ENCODE measurements at places on chromosomes 1 and 21.

- no peak for DNase-seq
These were observed 18.1 kb upstream of the MYSM1 start for GRCh38 chr1:58717979-58718378.

DNA sequence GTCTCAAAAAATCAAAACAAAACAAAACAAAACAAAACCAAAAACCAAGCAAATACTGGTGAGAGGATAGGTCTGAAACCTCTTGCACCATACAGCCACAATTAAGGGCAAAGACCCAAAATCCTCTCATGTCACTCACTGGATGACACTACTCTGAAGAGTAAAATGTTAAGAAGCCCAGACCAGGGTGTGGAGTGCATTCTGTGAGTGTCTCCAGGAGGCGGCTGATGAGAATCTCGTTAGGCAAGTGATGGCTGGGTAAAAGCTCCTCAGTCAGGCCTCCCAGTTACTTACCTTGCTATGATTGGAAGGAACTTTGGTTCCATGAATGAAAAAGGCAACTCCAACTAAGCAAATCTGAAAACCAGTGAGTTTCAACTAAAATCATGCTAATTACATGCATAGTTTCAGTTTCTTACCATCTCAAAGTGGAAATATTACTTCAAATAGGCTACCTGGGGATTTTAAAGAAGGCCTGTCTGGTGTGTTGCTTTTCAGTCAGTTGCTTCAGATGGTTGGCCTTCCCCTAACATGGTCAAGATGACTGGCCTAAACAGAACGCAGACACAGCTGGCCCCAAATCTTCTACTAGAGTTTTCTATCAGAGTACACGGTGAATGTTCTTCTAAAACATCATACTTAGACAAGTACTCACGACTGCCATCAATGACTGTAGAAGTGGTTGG is 95.1 kb downstream of the KIAA0319L start:
- DNase-seq: no peak

DNA sequence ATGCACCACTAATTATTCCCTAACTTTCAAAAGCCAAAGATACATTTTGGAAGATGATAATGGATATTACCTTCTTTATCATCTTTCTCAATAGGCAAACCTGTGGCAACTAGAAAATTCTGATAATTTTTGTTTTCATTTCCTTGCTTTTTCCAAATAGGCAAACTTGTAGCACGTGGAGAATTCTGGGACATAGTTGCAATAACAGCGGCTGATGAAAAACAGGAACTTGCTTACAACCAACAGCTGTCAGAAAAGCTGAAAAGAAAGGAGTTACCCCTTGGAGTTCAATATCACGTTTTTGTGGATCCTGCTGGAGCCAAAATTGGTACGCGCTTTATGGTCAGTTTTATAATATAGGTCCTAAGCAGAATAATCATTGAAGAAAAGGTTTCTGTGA is 1.5 kb downstream of the FPGT start:
- DNase-seq: peak; percentile 4

GRCh38 chr21:28959367-28960099 is 33.1 kb downstream of the LTN1 start:
- peak; percentile 72 for DNase-seq

DNA sequence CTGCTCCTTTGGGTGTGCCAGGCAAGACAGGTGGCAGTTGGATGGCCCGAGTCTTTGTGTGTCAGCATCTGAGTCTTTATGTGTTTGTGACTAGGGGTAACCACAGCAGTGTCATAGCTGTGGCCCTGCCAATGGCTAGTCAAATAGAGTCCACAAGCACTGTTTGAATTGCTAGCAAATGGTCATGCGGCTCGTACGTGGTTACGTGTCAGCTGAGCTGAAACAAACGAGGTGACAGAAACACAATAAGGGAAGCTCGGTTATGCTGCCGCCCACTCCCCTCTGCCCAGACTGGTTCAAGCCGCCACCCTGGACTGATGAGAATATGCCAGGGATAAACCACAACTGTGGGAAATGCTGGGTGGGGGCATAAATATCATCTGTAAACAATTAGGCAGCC is 174.3 kb upstream of the LMO4 start:
- peak; percentile 10 for DNase-seq

GRCh38 chr1:245380790-245381535 is 226.2 kb downstream of the KIF26B start:
- peak; percentile 8 for DNase-seq

DNA sequence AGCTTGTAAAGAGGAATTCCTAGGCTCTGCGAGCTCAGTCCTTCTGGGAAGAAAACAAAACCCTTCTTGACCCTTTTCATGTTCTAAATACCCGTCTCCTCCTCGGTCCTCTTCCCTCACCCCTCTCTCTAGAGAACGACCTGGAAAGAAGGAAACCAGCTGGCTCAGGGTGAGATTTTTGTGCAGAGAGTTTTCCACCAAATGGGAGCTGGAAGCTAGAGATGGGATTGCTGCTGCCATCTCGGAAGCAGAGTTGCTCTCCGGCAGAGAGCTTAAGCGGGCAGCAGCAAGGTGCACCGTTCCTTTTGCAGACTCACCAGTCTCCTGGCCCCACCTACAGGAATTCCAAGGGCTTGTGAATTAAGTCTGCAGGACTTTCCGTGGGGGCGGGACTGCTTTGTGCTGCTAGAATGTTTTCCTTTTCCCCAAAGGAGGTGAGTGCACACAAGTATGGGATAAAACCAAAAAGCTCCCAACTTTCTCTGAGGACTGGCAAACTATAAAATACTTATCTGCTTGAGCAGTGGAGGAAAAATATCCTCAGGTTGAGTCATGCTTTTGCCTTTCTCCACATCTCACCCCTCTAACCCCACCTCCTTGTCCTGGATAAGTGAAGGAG is 29.1 kb upstream of the KIAA0040 start:
- no peak for DNase-seq

GRCh38 chr1:231885209-231885854 is 258.7 kb downstream of the DISC1 start:
- peak; percentile 70 for DNase-seq

DNA sequence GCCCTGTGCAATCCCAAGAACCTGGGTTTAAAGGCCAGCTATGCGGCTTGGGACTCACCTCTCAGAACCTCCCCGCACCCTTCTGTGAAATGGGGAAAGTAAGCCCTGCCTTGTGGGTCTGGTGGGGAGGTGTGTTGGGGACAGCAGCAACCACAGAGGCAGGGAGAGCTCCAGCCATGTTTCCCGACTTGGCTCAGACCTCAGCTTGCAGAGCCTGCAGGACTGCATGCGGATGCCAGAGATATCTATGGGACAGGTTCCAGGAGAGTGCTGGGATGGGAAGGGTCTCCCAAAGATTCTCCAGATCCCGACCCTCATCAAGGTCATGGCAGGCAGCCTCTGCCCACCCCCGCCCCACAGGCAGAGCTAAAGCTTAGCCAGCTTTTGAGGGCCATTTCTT is 20.2 kb downstream of the PADI1 start:
- no peak for DNase-seq

GRCh38 chr1:248243204-248243603 is 12.0 kb downstream of the OR2M4 start:
- DNase-seq: peak; percentile 5

DNA sequence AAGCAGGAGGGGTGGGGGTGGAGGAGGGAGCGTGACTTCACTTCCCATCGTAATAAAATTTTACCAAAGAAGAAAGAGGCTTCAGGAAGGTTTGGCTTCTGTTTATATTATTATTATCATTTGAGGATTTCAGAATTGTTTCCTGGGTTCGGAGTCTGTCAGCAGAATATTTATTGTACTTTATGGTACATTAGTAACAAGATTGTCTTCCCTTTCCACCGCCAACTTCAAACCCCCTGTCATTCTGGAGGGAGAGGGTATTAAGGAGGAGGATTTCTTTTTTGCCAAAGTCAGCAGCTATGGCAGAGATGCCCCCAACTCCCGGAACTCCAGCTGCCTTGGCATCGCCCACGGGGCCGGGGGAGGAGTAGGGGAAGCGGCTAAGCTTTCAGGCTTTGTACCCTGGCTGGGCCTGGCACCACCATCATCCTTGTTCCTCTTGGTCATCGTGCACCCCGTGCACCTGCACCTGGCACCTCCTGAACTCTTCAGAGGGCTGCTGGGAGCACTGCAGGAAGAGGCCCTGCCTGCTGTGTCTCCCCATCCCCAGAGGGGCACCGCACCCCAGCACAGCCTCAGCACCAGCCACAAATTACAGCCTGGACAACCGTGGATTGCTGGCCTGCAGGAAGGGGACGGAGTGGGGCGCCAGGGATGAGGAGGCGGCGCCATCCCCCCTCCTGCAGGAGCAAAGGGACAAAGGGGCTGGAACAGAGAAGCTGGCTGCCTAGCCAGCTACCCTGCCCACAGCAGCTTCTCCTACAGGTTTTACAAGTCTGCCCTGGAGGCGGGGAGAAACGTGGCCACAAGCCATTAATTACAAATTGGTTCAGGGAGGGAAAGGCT is 24.0 kb upstream of the PAX7 start:
- DNase-seq: no peak

- no peak for DNase-seq
These were observed 186.8 kb upstream of the RGS18 start for GRCh38 chr1:191971447-191971846.

- DNase-seq: no peak
These were observed 84.4 kb upstream of the PGBD5 start for GRCh38 chr1:230510496-230510895.

DNA sequence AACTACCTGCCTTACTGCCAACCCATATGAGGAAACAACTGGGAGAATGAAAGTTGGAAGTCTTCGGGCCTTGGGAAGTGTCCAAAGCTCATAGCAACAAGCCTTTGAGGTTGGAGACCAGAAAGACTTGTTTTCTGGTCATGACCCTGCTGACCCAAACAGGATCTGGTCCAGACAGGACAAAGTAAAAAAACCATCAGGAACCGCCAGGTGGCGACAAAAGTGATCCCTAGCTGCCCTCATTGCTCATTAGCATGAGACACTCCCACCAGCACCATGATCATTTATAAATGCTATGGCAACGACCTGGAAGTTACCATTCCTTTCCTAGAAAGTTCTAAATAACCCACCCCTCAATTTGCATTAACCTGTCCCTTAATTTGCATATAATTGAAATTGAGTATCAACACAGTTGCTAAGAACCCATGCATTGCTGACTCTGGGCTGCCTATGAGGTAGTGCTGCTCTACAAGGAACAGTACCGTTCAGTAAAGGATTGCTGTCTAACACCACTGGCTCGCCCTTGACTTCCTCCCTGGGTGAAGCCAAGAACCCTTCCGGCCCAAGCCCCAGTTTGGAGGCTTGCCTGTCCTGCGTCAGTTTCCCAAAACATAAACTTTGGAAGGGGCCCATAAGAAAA is 89.0 kb downstream of the URB2 start:
- DNase-seq: no peak

DNA sequence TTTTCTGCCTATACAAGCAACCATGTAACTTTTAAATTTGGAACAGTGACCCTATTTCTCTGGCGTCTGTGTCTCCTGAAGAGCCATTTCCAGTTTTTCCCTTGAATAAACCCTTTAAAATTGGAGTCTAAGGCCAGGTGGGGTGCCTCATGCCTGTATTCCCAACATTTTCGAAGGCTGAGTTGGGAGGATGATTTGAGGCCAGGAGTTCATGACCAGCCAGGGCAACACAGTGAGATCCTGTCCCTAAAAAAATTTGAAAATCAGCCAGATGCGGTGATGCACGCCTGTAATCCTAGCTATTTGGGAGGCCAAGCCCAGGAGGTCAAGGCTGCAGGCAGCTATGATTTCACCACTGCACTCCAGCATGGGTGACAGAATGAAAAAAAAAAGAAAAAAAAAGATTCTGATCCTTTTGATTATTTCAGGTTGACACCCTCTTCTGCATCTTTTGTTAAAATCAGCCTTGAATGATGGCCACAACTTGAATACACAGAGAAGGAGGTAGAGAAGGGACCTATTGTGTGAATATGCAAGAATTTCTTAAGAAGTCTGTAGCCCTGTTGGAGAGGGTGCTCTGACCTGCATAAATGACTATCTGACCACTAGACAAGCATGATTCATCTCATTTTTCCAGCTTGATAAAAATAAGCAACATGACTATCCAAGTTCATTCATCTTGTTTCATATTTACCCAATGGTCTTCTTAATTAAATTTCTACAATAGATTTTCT is 40.2 kb upstream of the PARP1 start:
- DNase-seq: no peak

GRCh38 chr1:224203243-224204016 is 20.4 kb downstream of the DEGS1 start:
- peak; percentile 85 for DNase-seq

- DNase-seq: no peak
These were observed 100.3 kb downstream of the ARHGEF10L start for GRCh38 chr1:17639703-17640340.

GRCh38 chr1:230750576-230750975 is 3.4 kb downstream of the CAPN9 start:
- no peak for DNase-seq

DNA sequence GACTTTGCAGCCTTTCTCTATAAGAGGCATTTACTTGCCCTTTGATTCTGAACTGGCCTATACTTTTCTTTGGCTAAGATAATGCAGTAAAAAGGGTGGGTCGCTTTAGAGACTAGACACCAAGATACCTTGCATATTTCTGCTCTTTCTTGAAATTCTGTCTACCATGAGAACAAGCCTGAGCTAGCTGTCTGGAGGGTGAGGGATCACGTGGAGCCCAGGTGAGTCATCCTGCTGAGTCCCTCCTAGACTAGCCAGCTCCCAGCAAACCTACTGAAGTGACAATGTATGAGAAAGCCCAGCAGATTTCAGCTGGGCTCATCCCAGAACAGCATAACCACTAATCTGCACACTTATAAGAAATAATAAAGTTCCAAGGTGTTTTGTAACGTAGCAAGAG is 408.0 kb upstream of the KAZN start:
- no peak for DNase-seq

GRCh38 chr1:40232444-40232843 is 15.3 kb upstream of the TMCO2 start:
- DNase-seq: no peak

DNA sequence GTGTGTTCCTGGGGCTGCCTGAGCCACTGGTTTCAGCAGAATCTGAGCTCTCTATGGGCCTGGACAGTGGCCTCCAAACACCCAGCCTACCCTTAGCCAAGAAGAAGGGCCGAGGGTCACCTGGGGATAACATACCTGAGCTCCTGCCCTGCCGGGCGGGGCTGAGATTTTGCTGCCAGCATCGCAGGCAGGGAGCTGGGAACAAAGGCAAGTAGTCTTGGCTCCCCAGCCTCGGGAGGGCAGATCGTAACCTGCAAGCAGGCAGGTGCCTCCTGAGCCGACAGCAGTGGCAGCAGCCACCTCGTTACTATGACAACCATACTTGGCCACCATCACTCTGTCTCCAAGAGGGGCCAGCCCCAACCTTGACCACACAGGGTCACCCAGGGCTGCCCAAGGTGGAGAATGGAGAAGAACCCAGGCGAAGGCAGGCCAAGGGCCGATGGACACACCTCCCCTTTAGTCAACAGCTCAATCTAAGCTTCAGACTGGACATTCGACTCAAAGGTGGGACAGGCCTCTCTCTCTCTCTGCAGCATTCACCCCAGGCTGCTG is 54.6 kb downstream of the TOMM20 start:
- DNase-seq: no peak

- DNase-seq: peak; percentile 28
These were observed 1077.3 kb downstream of the KCNT2 start for GRCh38 chr1:195530961-195531360.

GRCh38 chr21:45164124-45164511 is 89.7 kb downstream of the ADARB1 start:
- DNase-seq: no peak

All from fibroblast of skin of scalp (primary cell).